ENCODE measurements at places on chromosomes 7 and 10.

DNA sequence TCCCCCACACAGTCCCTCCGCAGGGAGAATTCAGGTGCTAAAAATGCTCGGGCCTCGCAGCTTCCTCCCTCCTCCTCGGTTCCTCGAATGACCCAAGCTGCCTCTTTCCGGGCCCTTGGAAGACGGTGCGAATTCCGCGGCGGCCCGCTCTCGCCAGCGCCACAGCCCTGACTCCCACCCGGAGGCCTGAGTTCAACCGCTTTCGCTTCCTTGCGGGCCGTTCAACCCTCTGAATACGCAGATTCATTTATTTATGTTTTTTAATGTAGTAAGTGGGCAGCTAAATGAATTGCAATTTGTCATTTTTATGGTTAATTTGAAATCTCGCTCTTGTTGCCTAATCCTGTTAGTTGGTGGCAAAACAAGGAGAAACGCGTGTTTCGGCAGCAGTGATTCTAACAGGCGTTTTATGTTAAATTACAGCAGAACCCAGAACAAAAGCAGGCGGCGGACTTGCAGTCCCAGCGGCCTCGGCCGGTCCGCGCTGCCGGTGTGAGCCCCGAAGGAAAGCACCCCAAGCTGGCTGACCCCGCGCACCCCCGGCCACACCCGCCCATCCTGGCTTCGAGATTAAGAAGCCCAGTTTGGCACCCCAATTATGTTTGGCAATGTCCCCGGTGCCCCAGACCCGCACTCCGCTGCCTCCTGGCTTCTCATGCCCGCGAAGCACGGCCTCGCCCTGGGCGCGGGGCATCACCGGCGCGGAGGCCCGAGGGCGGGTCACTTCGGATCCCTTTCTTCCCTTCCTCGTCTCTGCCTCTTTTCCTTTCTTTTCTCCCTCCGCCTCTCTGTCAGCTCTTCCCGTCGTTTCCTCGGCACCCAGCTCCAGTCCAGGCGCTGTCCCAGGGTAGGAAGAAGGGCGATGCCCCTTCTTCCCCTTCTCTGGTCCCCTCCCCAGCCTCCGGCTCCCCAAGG is 75.9 kb downstream of the INSIG1 start:
- no peak for DNase-seq

DNA sequence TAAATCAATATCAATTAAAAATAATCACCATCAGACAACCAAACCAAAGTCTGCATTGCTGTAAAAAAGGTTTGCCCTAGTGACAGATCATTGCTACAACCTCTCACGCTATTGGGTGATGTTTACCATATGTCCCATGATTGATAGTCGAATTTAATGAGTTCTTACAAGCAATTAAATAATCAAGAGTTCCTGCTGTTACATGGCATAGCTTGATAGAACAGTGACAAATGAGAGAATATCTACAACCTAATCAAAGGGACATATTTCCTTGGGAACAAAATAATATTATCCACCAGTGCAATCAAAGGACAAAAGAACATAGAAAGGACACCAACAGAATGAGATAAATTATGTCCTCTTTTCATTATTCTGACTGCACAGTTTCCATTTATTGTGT is 387.4 kb downstream of the ETV1 start:
- no peak for DNase-seq

DNA sequence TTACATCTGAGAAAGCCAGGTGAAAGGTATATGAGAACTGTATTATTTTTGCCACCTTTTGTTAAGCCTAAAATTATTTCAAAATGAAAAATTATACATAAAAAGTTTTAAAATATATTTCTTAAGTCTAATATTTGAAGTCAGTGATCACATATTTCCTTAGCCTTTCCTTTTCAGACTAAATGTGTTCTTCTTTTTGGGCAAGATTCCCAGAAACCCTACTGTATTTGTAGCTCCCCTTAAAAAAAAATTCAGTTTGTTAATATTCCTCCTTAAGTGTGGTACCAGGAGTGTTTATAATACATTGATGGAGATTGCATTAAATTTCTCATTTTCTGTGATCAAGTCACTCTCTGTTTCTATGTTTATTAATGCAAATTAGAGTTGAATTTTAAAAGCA is 22.8 kb downstream of the DNAJC1 start:
- DNase-seq, result no peak

GRCh38 chr10:133085251-133086125 is 2.2 kb upstream of the ADGRA1 start:
- DNase-seq, result no peak

GRCh38 chr10:42976351-42977031 is 100.4 kb upstream of the RET start:
- no peak for DNase-seq

DNA sequence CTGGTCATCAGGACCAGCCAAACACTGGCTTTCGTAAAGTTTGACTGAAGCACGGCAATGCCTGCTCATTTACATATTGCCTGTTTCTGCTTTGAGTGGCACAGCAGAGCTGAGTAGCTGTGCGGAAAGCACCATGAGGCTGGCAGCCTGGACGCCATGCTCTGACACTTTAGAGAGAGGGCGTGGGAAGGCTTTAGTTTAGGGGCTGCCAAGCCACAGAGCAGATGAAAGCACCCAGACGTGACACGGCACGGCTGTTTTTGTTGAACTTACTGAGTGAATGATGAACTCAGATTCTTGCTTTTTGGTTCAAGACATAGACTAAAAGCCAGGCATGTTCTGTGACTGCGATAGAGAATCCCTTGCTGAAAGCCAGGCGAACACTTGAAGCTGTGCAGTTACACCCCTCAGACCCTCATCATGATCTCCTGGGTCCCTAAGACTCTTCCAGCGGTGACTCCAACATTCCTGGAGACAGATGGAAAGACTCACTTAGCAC is 182.1 kb downstream of the ZMYND11 start:
- no peak for DNase-seq
